Spleen (tissue), 13 donors: ENCODE measurements at places on chromosomes 12 and 14.

- DNase-seq = no peak
Measured at GRCh38 chr14:39140170-39140569, 26.0 kb downstream of the GEMIN2 start.

DNA sequence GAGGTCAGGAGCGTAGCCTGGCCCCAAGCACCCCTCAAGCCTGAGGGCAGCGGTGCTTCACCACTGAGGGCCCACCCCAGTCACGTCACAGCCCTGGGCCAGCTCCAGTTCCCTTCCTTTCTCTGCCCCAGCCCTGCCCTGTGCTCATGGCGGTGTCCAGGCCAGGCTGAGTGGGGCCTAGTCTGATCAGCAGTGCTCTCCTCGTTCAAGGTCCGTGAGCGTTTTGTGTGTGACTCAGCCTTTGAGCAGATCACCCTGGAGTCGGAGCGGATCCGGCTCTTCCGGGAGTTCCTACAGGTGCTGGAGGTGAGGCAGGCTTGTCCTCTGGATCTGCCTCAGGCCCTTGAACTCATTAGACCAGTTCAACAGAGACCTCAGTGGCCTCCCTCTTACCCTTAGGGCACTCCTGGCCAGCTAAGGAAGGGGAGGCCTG lies 19.0 kb downstream of the PRPF40B start:
- DNase-seq = peak; percentile 71

DNA sequence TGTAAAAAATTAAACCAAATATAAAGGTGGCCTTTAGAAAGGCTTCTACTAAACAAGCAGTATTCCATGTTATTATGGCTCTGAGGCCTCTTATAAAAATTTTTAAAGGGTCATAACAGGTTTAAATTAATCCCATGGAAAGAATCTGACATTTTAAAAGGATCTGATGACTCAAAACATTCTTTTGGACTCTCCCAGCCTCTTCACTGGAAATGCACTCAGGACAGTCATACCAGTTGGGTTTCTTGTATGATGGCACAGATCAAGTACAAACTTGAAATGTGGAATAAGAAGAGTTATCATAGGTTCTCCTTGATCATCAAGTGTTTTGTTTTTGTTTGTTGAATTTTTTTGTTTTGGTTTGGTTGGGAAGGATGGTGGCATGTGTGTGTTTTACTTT lies 50.8 kb downstream of the PPP2R5E start:
- DNase-seq = no peak

DNA sequence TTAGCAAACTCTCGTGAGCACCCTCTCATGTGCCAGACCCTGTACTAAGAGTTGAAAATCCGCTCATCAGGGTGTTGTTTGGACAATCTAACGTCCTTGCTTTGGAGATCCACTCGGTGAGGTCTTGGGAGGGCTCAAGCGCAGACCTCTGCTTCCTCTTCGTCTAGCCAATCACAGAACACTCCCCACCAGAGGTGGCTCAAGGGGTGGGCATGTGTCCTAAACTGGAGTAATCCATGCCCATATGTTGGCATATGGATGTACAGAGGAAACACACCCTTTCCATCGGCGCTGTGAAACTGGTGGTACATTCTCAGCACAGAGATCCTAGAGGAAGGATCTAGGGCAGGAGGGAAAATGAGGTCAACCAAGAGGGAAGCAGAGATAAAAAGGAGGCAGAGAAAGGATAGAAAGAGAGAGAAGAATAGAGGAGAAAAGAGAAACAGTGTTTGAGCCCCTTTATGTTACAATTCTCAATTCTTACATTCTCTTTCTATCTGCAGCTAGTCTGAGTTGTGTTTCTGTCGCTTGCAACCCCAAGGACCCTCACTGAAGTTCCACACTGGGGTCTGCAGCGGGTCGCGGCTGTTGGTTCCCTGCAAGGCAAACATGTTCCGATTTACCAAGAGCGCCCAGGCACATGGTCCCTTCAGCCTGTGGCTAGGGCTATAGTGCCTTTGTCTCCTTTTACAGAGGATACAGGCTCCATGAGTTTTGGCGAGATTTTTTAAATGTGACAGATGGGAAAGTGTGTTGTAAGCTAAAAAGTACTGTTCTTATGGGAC lies 40.5 kb downstream of the DLK1 start:
- DNase-seq = no peak

- no peak for DNase-seq
Measured at GRCh38 chr14:104908303-104908702, 16.4 kb upstream of the PLD4 start.

DNA sequence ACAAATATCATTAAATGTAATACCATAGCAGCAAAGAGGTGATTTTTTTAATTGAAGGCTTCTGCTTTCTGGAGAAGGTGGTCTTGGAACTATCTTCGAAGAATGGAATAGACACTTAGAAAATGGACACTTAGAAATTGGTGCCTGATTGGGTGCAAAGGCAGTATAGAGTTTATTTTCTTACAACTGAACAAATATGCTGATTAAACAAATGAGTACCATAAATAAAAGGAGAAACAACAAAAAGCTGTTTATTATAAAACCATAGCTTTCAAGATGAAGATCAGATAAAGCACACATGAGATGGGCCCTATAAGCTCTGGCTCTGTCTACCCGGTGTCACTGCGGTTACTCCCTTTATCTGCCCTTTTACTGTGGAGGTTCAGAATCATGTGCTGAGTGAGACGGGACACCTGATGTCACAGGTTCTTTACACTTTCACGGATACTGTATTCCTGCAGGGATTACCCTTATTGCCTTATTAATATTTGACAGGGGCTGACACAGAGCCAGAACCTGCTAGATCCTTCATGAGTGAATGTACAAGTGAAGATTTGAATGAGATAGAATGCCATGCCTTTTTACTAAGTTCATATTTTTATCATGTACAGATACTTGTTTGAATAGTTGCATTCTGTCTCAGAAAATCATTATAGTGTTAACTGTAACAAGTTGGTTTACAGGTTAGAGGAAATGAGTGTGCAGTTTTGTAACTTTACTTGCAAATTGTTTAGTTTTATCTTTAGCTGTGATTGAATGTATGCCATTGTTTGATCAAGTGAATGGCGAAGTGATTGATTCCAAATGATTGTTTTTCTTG lies 477.5 kb upstream of the RGS6 start:
- no peak for DNase-seq

DNA sequence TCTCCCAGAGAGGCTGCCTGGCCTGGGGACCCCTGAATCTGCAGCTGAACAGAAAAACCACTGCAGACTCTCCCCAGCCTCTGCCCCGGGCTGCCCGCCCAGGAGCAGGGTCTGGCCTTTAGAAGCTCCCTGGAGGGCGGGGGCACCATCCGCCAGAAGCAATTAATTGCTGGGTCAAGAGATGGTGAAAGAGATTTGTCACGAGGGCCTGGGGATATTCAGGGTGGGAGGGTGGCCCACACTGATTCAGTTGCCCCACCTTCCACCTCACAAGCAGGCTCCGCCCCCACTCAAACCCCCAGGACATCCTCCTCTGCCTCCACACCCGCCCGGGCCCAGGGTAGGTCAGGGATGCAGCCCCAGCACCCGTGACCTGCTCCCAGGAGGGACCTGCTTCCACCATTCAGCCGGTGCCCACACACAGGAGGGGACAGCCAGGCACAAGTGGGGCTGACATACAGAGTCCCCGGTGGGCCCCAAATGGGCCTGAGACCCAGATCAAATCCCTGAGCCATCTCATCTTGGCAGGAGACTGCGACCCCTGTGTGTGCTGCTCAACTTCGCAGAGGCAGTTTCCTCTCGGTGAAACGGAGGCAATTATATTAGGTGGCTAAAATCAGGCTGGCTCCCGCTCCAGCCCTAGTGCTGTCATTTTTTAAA lies 23.0 kb downstream of the NCOR2 start:
- peak; percentile 78 for DNase-seq

- DNase-seq = no peak
Measured at GRCh38 chr12:86275356-86275755, 19.2 kb upstream of the MGAT4C start.

- DNase-seq = no peak
Measured at GRCh38 chr12:120901818-120902217, 2.3 kb downstream of the SPPL3 start.

DNA sequence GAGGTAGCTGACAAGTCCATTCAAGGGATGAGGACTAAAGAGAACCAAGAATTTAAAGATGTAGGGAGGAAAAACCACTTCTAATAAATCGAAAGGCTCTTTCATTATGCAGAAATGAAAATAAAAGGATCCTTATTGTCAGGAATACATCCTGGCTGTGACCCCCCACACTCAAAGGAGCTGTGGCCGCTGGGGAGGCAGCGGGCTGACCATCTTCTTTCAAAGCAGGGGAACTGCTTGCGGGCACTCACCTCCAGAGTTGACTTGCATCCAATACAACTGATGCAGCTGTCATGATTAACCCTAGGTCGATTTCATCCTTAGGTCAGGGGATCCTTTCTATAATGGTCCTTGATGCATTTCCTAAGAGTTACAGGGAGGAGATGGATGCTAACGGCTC lies 35.3 kb downstream of the TRAFD1 start:
- peak; percentile 61 for DNase-seq

- no peak for DNase-seq
Measured at GRCh38 chr12:94272280-94272679, 123.9 kb downstream of the PLXNC1 start.

DNA sequence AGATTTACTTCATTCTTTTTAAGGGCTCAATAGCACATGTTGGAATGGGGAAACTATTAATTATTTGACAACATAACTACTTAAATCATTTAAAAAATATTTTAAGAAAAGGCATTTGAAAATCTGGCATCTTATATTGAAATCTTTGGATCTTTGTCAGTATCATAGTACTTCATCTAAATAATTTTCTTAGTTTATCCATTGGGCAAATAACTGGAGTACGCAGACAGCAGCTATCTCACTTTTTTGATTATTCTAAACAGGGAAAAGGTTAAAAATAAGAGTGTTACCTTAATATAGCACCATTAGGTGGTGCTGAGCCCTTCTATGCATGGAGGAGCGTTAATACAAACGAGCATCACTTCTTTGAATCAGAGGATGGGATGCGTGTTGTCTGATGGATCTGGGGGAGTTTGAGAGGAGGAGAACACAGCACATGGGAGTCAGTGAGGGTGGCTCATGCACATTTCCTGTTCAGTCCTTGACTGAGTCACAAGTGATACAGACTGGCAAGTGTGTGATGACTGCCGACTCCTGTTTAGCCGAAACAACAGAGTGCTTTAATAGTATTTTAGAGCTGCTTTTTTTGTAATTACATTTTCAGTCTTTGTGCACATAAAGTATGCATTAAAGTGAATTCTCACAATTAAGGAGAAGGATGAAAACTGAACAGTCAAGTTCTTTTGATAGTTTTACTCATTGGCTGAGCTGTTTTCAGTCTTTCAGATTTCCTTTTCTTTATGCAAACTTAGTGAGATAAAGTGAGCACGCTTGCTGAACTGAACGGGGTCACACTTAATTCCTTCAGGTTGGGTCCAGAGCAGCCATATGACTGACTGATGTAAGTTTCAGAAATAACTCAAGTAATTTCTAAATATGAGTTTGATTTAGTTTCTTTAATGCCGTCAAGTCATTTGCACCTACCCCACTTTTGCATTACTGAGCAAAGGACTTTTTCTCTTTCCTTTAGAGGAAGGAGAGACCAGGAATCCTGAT lies 92.7 kb downstream of the DIP2B start:
- DNase-seq = no peak

- peak; percentile 49 for DNase-seq
Measured at GRCh38 chr14:103031956-103032355, 25.4 kb downstream of the CDC42BPB start.

DNA sequence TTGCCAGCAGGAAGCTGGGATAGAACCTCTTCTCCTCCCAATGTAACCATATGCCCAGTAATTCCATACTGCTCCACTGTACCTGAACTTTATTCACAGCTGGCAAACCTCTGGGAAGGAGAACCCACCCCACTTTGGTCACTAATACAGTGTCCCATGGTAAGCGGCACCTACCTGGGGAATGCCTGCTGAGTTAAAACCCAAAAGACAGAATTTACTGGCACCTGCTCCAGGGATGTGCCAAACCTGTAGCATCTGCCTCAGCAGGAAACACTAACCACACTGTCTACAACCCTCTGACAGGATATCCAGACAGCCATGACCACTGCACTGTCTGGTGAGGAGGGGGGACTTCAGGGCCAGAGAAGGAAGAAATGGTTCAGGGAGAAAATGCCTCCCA lies 26.6 kb downstream of the DDX24 start:
- DNase-seq = peak; percentile 27

- DNase-seq = no peak
Measured at GRCh38 chr14:84937449-84937848, 592.5 kb upstream of the FLRT2 start.

- DNase-seq = no peak
Measured at GRCh38 chr12:53688134-53688533, 12.3 kb upstream of the ATP5MC2 start.
